Activated CD8-positive, alpha-beta memory T cell treated with anti-CD3 and anti-CD28 coated beads for 36 hours (primary cell): ENCODE measurements at places on chromosomes 6 and 20. TPM values are rescaled to one million over a fixed set of nuclear protein-coding genes. Genes with fewer than 3 reads are reported as not detected.

Gene HRH3
- not detected for total RNA-seq

Gene APOM
- total RNA-seq: 2.2 TPM

Gene SYCP2L
- total RNA-seq: not detected

Gene EPB41L1
- total RNA-seq: 0.55 TPM

Gene DSP
- 0.02 TPM for total RNA-seq

Gene NEU1
- total RNA-seq: 17.4 TPM

Gene PNPLA1
- not detected for total RNA-seq

Gene PPIL4
- total RNA-seq: 30.8 TPM

Gene SCRT2
- not detected for total RNA-seq

Gene DNAH8
- 0.04 TPM for total RNA-seq

Gene PNISR
- 87.2 TPM for total RNA-seq

Gene NRSN1
- total RNA-seq: not detected

Gene BTN1A1
- total RNA-seq: not detected

Gene C20orf202
- total RNA-seq: not detected

Gene PDYN
- not detected for total RNA-seq

Gene ZC3H12D
- total RNA-seq: 85.1 TPM
